Frontal cortex (tissue), 4 donors: ENCODE measurements at places on chromosomes 3 and 15.

- DNase-seq = no peak
These were observed 104.2 kb upstream of the PFN2 start for GRCh38 chr3:150074697-150075416.

DNA sequence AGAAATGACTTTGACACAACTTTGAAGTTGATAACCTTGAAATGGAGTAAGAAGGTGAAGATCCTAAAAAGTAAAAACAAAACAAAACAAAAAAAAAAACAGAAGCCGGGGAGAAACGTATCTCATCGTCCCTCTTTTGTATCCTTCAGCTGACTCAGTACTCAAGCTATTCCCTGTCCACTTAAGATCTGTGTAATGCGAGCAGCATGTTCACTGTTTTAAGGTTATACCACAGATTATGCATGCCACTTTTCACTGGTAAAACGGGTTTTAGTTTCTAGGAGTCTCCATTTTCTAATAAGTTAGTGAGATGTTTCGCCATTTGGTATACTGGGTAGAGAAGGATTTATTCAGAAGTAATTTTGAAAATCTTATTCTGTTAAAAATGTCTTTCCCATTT is 324.3 kb downstream of the FEZF2 start:
- DNase-seq = no peak

DNA sequence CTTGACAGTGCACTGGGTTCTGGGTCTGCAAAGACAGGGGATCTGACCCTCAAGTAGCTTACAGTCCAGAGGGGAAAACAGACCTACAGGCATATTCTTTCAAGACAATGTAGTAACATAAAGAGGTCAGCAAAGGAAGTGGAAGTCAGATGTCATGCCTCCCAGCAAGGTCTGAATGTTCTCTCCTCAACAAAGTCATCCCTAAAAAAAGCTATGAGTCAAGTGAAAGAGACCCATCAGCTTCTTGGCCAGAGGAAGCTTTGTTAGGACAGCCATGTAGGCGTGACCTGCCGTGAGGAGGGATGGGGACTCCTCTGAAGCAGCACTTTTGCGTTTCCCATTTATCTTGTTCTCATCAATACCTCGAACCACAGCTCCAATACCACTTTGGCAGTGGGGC is 331.6 kb upstream of the NR2F2 start:
- no peak for DNase-seq

GRCh38 chr15:45347989-45348388 is 30.4 kb downstream of the GATM start:
- DNase-seq = no peak

GRCh38 chr15:59013246-59013873 is 25.9 kb downstream of the RNF111 start:
- DNase-seq = no peak

DNA sequence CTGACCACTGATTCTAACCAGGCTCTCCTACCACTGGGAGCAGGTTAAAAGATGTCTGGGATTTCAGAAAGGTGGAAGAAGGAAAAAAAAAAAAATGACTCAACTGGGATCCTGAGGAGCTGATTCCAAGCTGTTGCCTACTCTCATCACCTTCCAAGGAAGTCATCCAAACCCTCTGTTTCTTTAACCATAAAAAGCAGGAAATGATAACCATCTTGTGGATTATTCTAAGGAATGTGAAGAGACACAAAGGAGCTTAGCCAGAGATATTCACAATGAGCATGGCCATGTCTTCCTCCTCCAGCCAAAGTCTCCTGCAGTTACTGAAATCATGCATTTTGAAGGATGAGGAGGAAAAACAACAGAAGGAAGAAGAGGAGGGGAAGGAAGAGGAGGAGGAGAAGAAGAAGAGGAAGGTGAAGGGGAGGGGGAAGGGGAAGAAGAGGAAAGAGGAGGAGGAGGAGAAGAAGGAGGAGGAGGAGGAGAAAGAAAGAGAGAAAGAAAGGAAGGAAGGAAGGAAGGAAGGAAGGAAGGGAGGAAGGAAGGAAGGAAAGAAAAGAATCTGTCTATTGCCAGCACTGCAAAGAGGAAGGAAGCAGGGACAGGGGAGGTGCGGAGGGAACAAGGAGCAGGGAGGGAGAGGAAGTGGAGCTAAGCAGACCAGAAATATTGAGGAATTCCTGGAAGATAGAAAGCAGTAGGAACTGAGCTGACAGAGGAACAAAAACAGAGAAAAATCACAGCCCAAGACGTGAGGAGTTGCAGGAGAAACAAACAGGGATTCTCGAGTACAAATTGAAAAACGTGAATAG is 229.2 kb downstream of the UACA start:
- DNase-seq = no peak

DNA sequence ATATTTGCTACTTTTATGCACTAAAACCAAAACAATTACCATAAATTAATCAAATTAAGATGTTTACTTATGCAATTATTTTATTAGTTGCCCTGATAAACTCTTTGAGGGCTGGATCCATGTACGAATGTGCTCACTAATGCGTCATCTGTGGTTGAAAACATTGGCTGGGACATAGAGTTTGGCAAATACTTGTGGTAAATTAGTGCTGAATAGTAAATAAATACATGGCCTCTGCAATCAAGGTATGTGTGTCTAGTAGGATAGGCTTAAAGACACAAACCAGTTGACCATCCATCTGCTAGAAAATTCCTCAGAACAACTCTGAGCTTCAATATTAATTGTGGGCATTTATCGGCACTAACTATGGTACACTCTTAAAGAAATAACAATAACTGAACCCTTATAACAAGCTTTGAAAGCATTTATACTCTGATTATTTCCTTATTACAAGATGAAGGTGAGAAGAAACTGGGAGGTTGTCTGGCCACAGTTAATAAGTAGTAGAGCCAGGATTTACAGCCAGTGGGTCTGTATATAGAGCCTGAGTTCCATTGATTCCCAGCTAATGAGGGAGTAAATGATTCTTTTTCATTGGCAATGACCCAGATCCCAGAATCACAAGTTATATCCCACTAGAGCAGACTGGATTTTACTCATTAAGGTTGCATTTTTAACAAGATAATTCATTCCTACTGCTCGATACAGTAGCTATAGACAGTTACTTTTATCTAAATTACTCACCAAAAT is 169.5 kb upstream of the CNTN6 start:
- no peak for DNase-seq

DNA sequence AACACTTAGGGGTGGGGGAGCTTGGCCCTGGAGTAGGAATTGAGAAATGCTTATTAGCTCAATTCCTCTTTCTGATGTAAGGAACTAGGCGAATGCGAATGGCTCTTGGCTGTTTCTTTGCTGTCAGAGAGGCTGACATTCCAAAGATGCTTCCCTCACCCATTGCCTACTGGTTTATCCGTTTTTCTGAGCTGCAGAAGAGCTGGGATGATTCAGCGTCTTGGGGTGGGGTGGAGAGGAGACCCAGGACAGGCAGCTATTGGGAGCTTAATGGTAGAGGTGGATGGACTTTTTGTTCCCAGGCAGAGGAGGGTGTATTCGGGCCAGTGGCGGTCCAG is 9.8 kb downstream of the PLEKHO2 start:
- no peak for DNase-seq

DNA sequence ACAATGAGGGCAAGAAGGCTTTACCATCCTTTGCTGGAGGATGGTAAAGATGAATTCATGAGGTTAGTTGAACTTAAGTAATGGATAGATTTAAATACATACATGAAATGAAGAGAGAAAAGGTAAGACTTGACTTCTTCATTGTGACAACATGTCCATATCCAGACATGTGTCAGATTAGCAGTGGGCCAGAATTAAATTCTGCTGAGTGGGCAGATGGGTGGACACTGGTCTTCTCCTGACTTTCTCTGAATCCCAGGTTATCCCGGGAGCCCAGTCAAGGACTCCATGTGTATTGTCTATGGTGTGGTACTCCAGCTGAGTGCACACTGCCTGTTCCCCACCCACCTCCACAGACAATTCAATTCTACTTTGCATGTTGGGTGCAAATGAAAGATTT is 603.1 kb downstream of the NLGN1 start:
- DNase-seq = no peak

DNA sequence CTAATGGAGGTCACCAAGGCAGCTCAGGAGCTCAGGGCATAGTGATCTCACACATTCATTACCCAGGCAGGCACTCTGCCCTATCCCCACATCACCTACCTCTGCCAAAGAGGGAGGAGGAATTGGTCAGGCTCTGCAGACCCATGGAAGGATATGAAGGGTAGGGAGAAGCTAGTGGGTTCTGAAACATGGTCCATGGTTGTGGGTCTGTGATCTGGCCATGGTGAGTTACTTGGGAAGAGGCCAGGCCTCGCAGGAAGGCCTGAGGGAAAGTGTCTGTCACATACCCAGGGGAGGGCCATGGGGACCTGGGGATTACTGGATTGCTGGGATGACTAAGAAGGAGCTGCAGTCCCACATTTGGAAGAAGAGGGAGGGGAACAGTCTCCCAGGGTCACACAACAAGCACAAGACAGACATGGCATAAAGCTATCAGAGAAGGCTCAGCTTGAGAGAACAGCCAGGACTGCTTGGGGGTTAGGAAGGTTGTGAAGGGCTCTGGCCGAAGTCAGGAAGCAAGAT is 1.4 kb upstream of the PRSS50 start:
- DNase-seq = no peak

DNA sequence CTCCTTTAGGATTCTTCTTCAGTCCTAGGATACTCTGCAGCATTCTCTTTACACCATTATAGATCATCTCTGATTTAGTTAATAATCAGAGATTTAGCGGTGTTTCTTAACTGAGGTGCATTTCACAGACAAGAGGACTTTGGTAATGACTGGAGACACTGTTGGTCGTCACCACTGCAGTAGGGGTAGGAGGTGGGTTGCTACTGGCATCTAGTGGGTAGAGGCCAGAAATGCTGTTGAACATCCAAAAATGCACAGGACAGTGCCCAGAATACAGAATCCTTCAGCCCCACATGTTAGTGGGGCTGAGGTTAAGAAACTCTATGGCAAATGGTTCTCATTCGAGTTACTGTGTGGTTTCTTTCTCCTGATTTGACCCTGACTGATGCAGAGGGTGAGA is 80.4 kb upstream of the LMCD1 start:
- no peak for DNase-seq

GRCh38 chr15:38516626-38517025 is 48.0 kb downstream of the RASGRP1 start:
- DNase-seq = no peak

- no peak for DNase-seq
These were observed 634.6 kb downstream of the IGSF11 start for GRCh38 chr3:118400086-118400485.

DNA sequence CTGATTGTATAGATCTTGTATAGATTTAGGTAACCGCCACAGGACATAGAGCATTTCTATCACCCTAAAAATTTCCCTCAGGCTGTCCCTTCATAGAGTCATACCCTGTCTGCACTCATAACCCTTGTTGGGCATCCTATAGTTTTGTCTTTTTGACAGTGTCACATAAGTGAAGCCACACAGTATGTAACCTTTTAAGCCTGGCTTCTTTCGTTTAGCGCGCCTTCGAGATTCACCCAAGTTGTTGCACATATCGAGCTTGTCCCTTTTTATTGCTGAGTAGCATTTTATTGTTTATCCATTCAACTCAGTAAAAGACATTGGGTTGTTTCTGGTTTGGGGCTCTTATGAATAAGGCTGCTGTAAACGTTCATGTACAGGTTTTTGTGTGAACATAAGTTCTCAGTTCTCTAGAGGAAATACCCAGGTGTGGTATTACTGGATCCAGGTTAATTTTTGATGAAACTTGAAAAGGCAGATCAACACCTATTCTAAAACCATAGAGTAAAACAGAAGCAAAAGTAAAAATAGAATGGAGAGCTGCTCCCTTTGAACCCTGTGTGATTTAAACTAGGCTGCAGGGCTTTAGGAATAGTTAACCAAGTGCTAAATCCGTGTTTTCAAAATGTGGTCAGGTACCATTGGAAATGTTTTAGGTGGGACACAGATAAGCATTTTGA is 49.5 kb downstream of the CD86 start:
- DNase-seq = no peak

DNA sequence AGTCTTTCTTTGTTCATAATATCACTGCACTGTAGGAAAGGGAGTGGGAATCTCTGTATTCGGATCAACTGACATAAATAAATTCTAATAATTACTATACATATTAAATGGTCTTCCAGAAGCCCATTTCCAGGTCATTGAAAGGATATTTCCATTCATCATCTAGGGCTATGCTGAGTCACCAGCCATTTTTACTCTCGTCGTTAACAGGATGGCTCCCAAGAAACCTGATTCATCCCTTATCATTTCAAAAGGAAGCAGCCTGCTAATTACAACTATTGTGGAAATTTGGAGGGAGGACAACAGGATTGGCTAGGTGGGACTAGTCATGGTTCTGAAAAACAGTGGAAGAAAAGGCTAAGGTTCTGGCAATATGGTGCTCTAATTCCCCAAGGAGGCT is 13.6 kb downstream of the GMNC start:
- DNase-seq = no peak

GRCh38 chr15:48406911-48407310 is 75.7 kb downstream of the DUT start:
- DNase-seq = no peak

- DNase-seq = no peak
These were observed 47.7 kb upstream of the ATP2C1 start for GRCh38 chr3:130846181-130846580.

DNA sequence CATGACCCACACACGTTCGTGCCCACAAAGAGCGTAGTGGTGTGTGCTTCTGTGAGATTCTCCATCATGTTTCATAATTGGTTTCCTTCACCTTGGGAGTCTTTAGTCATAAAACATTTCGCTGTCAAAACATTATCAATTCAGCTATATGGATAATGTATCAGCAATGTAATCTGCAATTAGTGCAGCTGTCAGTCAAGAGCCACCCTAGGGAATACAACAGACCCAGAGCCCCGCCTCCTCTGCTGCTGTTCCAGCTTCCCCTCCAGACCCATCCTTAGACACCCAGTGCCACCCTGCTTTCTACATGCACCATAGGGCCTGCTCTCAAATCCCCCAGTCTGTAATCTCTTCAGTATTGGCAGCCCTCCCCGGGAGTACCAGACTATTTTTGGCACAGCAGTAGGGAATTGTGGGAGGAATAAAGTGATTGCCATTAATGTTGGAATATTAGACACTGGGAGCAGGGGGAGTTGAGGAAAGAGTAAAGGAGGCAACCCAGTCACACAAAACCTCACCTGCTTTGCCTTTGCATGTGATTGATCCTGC is 31.5 kb upstream of the C3orf80 start:
- no peak for DNase-seq

GRCh38 chr3:42892807-42893206 is 13.1 kb upstream of the ZNF662 start:
- no peak for DNase-seq

DNA sequence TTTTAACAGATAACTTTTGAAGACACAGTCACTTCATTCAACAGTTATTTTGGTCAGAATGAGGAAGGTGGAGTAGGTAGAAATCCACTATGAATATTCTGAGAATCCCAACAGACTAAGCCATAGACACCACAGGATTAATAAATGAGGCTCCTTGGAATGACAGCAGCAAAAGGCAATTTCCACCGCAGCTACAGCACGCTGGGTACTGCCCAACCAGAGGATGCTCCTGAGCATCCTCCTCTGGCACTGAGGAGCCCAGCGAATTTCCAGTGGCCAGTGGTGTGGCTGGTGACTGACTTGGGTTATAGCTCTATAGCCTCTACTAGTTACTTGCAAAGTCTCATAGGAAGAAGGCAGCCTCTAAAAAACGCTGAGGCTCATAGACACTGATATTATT is 3.6 kb upstream of the NR1D2 start:
- no peak for DNase-seq

GRCh38 chr3:168850109-168850508 is 754.4 kb upstream of the GOLIM4 start:
- DNase-seq = no peak

GRCh38 chr15:89317186-89317720 is 17.4 kb downstream of the POLG start:
- DNase-seq = no peak
